Lower lobe of right lung (tissue), 2 donors: ENCODE measurements at places on chromosomes 7 and 10. TPM values are rescaled to one million over a fixed set of nuclear protein-coding genes. Genes with fewer than 3 reads are reported as not detected.

DNA sequence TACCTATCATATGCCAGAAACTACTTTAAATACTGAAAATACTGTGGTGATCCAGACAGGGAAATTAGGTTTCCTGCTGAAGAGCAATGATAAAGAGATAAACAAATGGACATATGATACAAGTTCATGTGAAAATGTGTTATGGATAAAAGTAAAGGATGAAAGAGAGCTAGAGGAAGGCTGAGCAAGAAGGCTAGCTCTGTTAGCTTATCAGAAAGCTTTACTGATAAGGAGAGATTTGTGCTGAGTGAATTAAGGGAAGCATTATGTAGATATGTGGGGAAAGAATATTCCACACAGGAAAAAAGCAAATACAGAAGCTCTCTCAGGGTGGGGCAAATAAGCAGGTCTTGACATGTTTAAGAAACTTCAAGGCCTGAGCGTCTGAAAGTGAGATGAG lies 308.4 kb downstream of the HDAC9 start:
- H3K4me1 ChIP-seq: no peaks in the 10 kb centered on the region
- no peak overlapping the region for H3K4me3 ChIP-seq
- no peak overlapping the region for H3K27ac ChIP-seq
- H3K36me3 ChIP-seq: no peaks in the 10 kb centered on the region
- no peaks in the 10 kb centered on the region for H3K27me3 ChIP-seq
- no peak for DNase-seq

GRCh38 chr7:130614449-130614848 lies 54.1 kb downstream of the COPG2 start:
- H3K27ac ChIP-seq: no peak overlapping the region
- no peak overlapping the region for H3K4me3 ChIP-seq
- no peaks in the 10 kb centered on the region for H3K27me3 ChIP-seq

GRCh38 chr7:47543714-47544113 lies 38.2 kb downstream of the TNS3 start:
- no peak for DNase-seq
- H3K27ac ChIP-seq: no peak overlapping the region
- H3K27me3 ChIP-seq: no peaks in the 10 kb centered on the region
- no peak overlapping the region for H3K4me3 ChIP-seq
- H3K4me1 ChIP-seq: peaks cover 11% of the 10 kb centered on the region
- peaks cover 5% of the 10 kb centered on the region for H3K36me3 ChIP-seq

DNA sequence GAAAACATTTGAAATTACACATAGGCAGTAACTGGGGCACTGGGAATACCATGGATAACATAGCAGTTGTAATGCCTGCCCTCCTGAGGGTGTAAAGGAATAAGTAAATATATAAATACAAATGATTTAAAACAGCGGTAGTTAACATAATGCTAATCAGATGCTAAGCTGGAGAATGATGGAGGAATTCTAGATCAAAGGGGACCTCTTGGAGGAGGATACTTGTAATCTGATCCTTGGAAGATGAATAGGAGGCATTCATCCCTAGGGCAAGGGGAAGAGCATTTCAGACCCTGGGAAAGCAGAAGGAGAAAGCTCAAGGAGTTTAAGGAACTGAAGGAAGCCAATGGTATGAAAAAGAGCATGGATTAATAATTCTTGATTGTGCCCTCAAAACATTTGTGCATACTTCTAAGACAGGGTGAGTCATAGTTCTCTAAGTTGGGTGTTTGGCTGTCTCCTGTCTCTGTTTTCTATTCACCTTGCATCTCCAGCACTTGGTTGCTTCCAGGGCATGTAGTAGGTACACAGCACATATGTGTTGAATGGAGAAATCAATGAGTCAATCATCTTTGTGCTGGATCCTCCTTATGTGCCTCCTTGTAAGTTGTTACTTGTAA lies 54.8 kb upstream of the PLPP4 start:
- H3K27ac ChIP-seq: no peak overlapping the region
- no peaks in the 10 kb centered on the region for H3K36me3 ChIP-seq
- H3K4me1 ChIP-seq: no peaks in the 10 kb centered on the region

DNA sequence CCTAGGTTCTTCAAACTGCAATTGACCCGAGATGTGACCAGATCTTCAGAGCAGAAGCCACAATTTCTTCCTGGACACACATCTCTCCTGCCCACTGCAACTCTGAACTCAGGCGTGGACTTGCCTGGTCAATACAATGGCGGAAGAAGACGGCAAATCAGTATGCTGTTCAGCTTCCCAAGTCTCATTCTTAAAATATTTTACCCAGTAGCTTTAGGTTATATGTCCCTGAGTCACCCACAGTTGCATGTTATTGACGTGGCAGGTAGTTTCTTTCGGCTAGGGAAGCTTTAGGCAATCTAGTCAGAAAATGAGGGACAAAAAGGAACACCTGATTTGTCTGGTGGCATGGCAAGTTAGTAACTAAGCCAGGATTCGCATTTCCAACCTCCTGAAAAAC lies 22.5 kb downstream of the CEP41 start:
- peaks cover 13% of the 10 kb centered on the region for H3K4me1 ChIP-seq
- no peaks in the 10 kb centered on the region for H3K27me3 ChIP-seq
- no peak overlapping the region for H3K4me3 ChIP-seq
- H3K27ac ChIP-seq: no peak overlapping the region
- no peaks in the 10 kb centered on the region for H3K36me3 ChIP-seq

GRCh38 chr10:88082391-88082790 lies 219.0 kb downstream of the PTEN start:
- no peaks in the 10 kb centered on the region for H3K27me3 ChIP-seq
- H3K27ac ChIP-seq: no peak overlapping the region
- no peaks in the 10 kb centered on the region for H3K36me3 ChIP-seq

DNA sequence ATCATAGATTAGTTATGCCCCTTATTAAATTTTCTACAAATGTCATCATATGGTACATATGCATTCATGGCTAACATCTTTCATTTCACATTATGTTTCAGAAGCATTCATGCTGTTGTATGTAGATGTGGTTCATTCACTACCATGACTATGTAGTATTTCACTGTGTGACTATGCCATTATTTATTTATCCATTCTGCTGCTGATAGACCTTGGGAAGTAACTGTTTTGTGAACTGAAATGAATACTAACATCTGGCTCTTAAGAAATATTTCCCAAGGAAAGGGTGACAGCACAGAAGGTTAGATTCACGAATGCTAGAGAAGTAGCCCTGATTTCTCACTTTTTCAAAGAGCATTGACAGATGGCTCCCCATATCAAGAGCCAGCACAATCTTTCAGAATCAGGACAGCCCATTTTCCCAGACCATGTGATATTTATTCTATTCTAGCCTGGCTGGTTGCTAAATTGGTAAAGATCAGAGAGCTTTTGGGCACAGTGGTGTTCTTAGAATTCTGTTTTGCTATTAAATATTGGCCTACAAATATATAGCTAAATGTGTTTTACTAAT lies 157.4 kb downstream of the DYNC1I1 start:
- no peak overlapping the region for H3K27ac ChIP-seq
- H3K36me3 ChIP-seq: no peaks in the 10 kb centered on the region
- no peak for DNase-seq

DNA sequence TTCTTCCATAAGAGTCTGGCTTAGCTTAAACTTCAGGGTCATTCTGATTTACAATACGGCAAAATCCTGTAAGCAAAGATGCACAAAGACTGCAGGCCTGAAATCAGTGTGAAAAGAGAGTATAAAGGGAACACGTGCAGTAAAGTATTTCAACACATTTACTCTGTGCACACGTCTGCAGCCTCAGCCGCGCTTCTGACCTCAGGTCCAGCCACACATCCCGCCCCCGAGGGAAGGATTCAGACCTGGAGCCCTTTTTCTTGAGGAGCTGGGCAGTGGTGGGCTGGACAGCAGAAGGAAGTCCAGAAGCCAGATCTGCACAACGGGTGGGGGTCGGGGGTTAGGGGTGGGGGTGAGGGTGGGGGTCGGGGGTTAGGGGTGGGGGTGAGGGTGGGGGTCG lies 58.9 kb upstream of the FAM20C start:
- no peak overlapping the region for H3K27ac ChIP-seq
- DNase-seq: no peak

GRCh38 chr10:72593963-72594362 lies 31.9 kb downstream of the MICU1 start:
- no peaks in the 10 kb centered on the region for H3K27me3 ChIP-seq
- no peak overlapping the region for H3K4me3 ChIP-seq
- no peak for DNase-seq
- H3K36me3 ChIP-seq: no peaks in the 10 kb centered on the region

- no peak overlapping the region for H3K4me3 ChIP-seq
- no peaks in the 10 kb centered on the region for H3K27me3 ChIP-seq
- H3K27ac ChIP-seq: no peak overlapping the region
- no peaks in the 10 kb centered on the region for H3K36me3 ChIP-seq
These were observed 66.7 kb upstream of the FAM20C start for GRCh38 chr7:125661-126060.

GRCh38 chr7:108722561-108722960 lies 152.9 kb downstream of the DNAJB9 start:
- H3K4me3 ChIP-seq: no peak overlapping the region
- no peaks in the 10 kb centered on the region for H3K4me1 ChIP-seq
- no peaks in the 10 kb centered on the region for H3K27me3 ChIP-seq
- DNase-seq: no peak

DNA sequence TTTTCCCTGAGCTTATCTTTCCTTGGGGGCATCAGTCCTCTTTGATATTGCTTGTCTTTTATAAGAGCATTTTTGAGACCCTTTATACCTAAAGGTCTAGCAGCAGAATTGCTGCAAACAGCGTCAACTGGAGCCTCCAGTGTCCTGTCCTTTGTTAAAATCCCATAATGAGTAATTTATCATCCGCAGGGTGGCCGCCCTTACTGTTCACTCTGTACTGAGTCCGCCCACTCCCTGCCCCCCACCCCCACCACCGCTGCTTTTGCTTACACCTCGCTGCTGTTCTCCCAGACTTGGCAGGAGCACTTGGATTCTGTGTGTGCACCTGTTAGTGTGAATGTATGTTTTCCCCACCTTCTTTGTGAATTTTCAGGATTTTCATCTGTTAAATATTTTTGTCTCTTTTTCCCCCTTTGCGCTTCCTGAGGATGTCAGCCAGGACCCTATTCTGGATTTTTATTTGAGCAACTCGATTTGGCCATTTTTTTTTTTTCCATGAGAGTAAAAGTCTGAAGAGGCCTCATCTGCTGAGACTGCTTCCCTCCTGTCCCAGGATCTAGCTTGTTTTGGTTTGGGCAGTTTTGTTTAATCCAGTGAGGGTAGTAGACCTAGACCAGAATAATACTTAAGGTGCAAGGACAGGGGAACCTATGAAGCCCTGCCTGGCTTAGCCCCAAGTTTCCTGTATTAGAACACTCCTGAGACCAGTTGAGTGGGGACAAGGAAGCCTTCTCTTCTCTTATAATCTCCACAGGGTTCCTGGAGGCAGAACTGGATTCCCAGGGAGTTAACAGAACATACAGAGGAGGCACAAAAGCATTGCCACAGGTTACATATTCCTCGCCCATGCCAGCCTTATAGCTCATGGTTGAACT lies 8.2 kb downstream of the AGFG2 start:
- peaks cover 66% of the 10 kb centered on the region for H3K4me1 ChIP-seq
- H3K27me3 ChIP-seq: no peaks in the 10 kb centered on the region
- H3K36me3 ChIP-seq: peaks cover 19% of the 10 kb centered on the region

DNA sequence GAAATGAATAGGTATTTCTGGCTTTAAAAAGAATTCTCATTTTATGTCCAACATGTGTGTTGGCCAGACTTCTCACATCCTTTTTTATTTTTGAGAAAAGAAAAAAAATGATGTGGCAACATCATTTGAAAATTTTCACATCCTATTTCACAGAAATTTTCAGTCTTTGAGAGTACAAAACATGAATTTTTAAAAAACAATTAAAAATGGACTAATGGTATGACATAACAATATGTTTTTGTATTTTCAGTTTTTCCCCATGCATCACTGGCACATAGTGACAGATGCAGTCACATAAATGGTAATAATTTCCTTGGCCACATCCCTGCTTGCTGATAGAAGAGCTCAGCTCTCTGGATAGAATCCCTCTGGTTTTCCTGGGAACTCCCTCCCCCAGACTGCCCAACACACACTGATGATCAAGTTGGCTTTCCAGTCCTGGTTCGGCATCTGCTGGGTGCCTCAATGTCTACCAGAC lies 188.5 kb upstream of the AGR3 start:
- H3K4me1 ChIP-seq: no peaks in the 10 kb centered on the region
- no peaks in the 10 kb centered on the region for H3K36me3 ChIP-seq
- no peaks in the 10 kb centered on the region for H3K27me3 ChIP-seq
- no peak overlapping the region for H3K4me3 ChIP-seq
- no peak overlapping the region for H3K27ac ChIP-seq

- H3K4me1 ChIP-seq: peaks cover 16% of the 10 kb centered on the region
- no peak overlapping the region for H3K27ac ChIP-seq
- DNase-seq: peak; percentile 62
- H3K27me3 ChIP-seq: no peaks in the 10 kb centered on the region
These were observed 4.3 kb upstream of the MARVELD1 start for GRCh38 chr10:97708976-97709946.

DNA sequence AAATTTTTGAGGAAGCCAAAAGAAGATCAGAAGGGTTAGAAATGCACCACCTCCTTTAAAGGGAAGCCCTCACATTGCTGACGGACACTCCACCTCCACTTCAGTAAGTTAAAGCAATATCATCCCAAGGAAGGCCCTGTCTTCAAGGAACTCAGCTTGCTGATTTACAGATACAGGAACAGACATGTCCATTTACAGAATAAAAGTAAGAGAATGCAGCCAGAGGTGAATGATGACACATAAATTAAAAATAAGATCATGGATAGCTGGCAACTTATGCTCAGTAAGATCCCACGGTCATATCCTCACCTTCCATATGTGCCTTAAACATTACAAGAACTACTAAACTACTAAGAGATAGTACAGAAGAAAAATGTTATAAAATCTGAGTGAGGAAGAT lies 20.4 kb downstream of the GRB10 start:
- H3K4me3 ChIP-seq: no peak overlapping the region
- no peak overlapping the region for H3K27ac ChIP-seq
- DNase-seq: no peak

DNA sequence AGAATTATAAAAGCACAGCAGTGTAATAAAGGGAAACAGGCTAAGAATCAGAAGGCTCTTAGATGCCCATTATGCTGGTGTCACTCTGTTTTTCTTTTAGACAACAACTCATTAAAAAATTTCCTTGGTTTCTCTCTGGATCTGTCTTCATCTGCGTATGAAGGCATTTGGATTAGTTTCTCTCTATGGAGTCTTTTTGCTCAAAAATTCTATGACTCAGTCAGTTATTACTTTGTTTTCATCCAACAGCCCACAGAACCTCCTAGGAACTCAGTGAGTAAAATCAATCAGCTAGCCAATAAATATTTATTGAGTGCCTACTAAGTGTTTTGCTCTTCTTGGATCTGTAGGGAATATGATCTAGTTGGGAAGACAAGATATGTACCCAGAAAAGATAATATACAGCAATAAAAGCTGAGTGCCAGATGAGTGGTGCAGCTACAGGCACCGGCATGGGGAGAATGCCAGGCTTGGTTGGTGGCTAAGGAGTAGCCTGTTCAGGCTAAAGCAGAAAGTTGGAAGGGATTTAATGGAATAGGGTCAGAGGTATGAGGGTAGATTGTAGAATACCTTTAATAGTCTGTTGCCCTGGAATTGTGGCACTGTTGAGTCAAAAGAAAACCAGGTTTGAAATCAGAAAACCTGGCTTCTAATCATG lies 156.2 kb downstream of the LRRC4 start:
- no peak overlapping the region for H3K27ac ChIP-seq
- no peaks in the 10 kb centered on the region for H3K27me3 ChIP-seq
- peaks cover 5% of the 10 kb centered on the region for H3K4me1 ChIP-seq
- DNase-seq: no peak
- H3K4me3 ChIP-seq: no peak overlapping the region

SYNPO2L gene
- 0.32 TPM for total RNA-seq

CYP2C9 gene
- total RNA-seq: 0.38 TPM

GDF10 gene
- 14.5 TPM for total RNA-seq

EIF4EBP2 gene
- total RNA-seq: 77.2 TPM

SPOCK2 gene
- 108 TPM for total RNA-seq

FGFR2 gene
- 59.2 TPM for total RNA-seq

ATXN7L1 gene
- total RNA-seq: 17.7 TPM
